Occipital lobe (tissue), 3 donors: ENCODE measurements at places on chromosomes 7 and 10. TPM values are rescaled to one million over a fixed set of nuclear protein-coding genes. Genes with fewer than 3 reads are reported as not detected.

The TAS2R3 gene
- total RNA-seq, result 2.5 TPM

The UPK3B gene
- total RNA-seq, result not detected

- DNase-seq, result no peak
Measured at GRCh38 chr10:86889997-86890396, 67.4 kb downstream of the MMRN2 start.

DNA sequence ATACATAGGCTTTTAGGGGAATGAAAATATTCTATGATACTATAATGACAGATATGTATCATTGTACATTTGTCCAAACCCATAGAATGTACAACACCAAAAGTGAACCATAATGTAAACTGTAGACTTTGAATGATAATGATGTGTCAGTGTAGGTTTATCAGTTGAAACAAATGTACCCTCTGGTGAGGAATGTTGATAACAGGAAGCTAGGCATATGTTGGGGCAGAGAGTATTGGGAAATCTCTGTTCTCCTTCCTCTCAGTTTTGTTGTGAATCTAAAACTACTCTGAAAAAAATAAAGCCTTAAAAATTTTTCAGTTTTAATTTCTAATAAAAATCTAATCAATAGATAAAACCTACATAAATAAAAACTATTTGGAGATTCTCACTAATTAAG lies 36.9 kb downstream of the C1GALT1 start:
- DNase-seq, result no peak

- no peak for DNase-seq
Measured at GRCh38 chr10:52451817-52452216, 137.7 kb downstream of the DKK1 start.

The TBX20 gene
- total RNA-seq, result not detected

DNA sequence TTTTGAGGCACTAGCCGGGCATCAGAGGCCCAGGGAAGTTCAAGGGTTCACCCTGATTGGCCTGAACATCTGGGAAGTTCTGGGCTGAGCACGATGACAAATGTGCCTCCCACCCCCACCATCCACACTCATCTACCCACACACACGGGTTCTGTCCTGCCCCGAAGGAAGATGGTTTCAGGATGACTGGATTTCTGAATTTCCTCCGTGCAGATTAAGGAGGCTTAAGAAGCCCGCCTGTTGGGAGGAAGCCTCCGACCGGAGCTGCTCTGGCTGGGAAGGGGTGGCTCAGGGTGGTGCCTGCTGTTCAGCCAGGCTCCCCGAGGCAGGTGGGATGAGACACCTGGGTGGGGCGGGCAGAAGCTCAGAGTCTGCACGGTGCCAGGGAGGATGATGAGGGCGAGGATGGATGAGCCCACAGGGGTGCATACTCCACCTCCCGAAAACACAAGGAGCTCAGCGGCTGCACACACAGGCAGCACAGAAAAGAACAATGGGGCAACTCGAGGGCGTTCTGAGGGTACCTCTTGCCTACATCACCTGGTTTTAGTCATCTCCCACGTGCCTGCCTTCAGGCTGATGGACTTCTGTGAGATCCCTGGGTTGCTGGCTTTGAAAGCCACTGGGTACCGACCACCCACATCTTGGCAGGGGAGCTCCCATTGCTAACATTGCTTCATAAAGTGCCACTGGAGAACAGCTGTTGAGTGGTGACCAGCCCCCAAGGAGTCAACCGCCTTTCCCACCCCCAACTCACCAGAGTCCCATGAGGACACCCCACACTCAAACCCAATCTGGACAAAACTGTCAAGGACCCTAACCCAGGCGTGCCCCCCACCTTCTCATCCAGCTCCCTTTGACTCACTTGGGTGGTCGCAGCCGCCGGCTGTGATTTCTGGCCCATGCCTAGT lies 41.2 kb downstream of the CALML3 start:
- DNase-seq, result no peak
